ENCODE measurements at places on chromosomes 1 and 21.

- DNase-seq, result no peak
Observed at GRCh38 chr1:8031176-8031785, 5.2 kb upstream of the ERRFI1 start.

GRCh38 chr1:92711473-92712165 lies 73.3 kb downstream of the EVI5 start:
- no peak for DNase-seq

DNA sequence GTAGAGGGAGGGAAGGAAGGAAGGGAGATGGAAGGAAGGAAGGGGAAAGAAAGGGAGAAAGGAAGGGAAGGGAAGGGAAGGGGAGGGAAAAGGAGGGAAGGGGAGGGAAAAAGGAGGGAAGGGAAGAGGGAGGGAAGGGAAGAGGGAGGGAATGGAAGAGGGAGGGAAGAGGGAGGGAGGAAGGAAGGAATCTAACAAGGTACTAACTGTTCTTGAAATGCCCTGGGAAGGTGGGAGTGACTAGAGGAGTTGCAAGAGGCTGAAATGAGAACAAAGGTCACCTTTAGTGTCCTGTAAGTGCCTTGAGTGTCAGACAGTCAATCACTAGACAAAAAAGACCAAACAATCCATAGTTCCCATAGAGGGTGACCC lies 2.3 kb upstream of the ATP2B4 start:
- DNase-seq, result no peak

DNA sequence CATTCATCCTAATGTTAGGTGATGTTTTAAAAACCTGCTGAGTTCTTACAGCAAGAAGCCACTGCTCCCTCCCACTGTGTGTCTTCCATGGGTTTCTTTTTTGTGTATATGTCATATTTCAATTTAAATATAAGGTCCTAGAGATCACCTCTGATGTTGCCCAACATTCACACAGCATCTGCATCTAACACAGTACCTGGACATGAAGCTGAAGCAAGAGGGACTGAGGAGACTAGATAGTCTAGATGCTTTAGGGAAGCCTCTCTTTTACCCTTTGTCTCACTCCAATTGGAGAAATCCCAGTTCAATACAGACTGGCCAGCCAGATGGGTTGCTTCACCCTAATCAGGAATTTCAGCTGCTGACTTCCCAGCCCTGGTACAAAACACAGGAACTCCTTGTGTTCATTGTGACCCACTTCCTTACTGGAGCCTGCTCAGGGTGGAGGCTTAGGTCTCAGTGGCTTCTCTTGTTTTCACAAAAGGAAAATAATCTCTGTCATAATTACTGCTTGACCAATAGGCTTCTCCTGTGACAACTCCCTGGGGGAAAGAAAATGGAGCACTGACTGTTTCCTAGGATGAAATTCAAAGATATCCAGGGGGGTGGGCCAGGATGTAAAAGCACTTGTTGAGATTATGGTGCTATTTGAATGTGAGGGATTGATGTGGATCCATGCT lies 17.3 kb downstream of the BTG2 start:
- DNase-seq, result no peak

GRCh38 chr1:20416706-20417105 lies 69.3 kb downstream of the CAMK2N1 start:
- no peak for DNase-seq
